AG09309 (cell line): ENCODE measurements at places on chromosomes 1 and 21.

- DNase-seq: no peak
Observed at GRCh38 chr1:237140986-237141385, 99.0 kb downstream of the RYR2 start.

DNA sequence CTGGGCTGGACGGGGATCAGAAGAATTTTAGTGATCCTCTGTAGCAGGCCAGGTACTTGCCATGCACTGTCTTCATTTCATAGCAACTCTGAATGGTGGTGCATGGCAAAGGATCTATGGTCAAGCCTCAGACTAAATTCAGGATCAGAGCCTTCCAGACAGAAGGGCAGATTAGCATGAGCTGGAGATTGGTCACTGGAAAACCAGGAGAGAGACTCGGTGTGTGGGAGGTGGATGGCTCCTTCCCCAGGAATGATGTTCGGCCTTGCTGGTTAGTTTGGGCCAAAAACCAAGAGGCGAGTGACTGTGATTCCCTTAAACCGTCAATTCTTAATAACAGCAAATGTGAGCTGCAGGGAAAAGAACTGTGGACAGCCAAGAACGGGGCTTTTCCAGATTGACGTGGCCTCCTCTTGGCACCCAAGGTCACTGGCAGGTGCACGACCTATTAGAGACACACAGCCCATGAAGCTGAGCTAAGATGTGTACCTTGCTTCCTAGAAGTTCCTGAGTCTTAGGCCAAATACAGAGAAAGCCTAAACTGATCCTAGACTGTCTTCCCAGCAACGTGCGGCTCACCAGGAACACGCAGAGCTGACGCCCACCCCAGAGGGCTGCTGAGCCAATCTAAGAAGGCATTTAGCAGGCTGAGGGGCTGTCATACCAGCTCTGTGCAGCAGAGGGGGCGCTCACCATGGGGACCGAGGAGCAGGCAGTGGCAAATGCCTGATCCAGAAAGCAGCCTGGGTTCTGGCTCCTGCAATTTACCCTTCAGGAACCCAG lies 18.5 kb downstream of the ALDH4A1 start:
- peak; percentile 27 for DNase-seq

GRCh38 chr1:47323599-47324031 lies 9.7 kb upstream of the STIL start:
- no peak for DNase-seq

- DNase-seq: no peak
Observed at GRCh38 chr1:33346927-33347649, 26.2 kb upstream of the A3GALT2 start.

- DNase-seq: no peak
Observed at GRCh38 chr21:46130831-46131587, 24.4 kb downstream of the FTCD start.

DNA sequence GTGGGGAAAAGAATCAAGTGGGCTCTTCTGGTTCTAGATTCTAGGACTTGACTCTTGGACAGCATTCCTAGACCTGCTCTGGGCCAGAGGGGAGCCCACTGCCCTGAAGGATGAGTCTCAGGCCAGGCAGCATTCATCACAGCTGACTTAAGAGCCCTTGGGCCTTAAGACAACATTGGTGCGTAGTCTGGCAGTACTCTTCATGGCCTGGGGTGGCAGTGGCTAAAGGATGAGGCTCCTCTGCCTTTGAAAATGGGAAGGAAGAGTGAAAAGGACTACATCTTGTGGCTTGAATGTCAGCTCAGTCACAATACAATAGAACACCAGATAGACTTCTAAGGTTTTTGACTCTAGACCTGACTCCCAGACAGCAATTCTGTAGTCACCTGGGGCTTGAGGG lies 1415.1 kb upstream of the PRMT6 start:
- DNase-seq: no peak

DNA sequence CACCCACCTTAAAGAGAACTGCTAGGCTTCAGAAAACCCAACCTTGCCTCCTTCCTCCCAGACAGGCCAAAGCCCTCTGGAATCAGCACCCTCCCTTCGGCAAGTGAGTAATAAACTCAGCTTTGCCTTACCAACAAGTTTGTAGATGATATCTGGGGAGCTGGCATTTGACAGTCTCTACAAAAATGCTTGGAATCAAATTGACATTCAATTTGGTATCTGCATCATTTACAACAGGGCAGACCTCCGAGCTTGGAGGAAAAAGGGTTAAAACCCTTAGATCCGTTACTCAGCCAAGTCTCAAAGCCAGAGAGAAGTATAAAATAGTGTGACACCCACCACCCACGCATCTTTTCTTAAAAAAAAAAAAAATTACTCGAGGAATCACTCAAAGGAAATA lies 149.3 kb upstream of the EDN2 start:
- DNase-seq: no peak

DNA sequence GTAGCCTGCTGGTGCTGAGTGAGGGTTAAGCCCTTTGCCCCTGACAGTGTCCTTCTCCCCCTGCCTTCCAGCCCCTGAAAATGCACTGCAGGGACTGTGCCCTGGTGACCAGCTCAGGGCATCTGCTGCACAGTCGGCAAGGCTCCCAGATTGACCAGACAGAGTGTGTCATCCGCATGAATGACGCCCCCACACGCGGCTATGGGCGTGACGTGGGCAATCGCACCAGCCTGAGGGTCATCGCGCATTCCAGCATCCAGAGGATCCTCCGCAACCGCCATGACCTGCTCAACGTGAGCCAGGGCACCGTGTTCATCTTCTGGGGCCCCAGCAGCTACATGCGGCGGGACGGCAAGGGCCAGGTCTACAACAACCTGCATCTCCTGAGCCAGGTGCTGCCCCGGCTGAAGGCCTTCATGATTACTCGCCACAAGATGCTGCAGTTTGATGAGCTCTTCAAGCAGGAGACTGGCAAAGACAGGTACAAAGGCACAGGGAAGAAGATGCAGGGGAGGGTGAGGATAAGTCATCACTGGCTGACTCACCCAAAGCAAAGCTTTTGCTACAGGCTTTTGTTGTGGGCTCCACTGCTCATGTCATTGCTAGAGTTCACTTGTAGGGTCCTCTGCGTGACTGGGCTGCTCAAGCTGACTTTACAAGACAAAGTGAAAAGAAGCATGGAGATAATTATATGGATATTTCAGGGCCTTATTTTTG lies 174.9 kb downstream of the PIGK start:
- no peak for DNase-seq
